Cerebellar nuclear complex (tissue), 1 donor: ENCODE measurements at places on chromosomes 12 and 14.

- no peak for DNase-seq
Observed at GRCh38 chr14:78840898-78841297, 670.7 kb downstream of the NRXN3 start.

GRCh38 chr12:121522971-121523370, 57.9 kb downstream of the KDM2B start:
- no peak for DNase-seq

GRCh38 chr12:132246997-132247717, 82.2 kb downstream of the GALNT9 start:
- no peak for DNase-seq

DNA sequence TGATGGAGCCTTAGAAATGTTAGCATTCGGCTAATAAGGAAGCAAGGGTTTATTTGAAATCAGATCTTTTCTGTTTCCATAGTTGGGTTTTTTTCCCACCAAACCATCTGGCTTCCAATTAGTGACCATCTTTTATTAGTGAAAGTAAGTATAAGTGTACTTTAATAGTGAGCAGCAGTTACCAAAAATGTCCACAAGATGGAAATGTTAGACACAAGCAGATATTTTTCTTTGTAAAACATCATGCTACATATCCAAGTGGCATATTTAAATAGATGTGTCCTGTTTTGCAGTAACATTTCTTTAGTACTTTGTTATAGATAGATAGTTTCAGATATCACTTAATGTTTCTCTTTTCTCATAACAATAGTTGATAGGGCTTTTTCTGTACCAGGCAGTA, 28.8 kb downstream of the YEATS4 start:
- DNase-seq: no peak

- no peak for DNase-seq
Observed at GRCh38 chr14:52332269-52332668, 18.2 kb downstream of the PTGER2 start.

DNA sequence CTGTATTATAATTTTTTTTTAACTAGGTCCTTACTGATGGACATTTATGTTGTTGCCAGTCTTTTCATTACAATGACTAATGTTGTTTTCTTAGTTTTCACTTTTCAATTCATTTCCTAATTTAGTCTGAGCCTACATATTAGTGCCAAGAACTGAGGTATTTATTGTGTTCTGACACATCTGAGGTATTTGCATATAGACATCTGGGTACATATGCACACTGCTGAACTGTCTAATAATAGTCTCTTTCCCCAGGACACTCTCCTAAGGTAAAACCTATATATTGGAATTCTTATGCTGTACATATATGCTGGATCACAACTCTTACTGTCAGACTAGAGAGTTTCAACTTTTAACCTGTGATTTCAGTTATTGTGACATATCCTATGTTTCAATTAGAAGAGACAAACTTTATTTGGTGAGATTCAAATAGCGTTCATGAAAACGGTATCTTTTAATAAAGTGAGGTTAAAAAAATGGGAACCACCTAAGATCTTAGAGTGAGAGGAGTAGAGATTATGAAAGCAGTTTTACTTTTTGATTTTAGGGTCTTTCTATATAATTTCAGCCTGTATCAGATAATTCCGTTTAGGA, 263.2 kb downstream of the RAD51B start:
- DNase-seq: no peak

GRCh38 chr12:102454808-102455760, 25.3 kb downstream of the IGF1 start:
- DNase-seq: no peak

DNA sequence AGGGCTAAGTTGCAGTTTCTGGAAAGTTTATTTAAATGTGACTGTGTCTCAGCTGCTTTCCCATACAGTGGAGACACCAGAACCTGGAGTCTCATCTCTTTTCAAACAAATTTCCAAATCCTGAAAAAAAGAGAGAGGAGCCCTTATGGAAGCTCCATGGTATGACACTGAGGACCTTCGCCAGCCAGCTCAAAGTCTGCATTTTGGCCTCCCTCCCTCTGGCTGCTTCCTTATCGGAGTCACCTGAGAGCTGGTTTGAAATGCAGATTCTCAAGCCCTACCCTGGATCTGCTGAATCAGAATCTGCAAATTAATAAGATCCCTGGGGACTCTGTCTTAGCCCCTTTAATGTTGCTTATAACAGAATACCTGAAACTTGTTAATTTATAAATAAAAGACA, 21.7 kb upstream of the JDP2 start:
- DNase-seq: no peak

DNA sequence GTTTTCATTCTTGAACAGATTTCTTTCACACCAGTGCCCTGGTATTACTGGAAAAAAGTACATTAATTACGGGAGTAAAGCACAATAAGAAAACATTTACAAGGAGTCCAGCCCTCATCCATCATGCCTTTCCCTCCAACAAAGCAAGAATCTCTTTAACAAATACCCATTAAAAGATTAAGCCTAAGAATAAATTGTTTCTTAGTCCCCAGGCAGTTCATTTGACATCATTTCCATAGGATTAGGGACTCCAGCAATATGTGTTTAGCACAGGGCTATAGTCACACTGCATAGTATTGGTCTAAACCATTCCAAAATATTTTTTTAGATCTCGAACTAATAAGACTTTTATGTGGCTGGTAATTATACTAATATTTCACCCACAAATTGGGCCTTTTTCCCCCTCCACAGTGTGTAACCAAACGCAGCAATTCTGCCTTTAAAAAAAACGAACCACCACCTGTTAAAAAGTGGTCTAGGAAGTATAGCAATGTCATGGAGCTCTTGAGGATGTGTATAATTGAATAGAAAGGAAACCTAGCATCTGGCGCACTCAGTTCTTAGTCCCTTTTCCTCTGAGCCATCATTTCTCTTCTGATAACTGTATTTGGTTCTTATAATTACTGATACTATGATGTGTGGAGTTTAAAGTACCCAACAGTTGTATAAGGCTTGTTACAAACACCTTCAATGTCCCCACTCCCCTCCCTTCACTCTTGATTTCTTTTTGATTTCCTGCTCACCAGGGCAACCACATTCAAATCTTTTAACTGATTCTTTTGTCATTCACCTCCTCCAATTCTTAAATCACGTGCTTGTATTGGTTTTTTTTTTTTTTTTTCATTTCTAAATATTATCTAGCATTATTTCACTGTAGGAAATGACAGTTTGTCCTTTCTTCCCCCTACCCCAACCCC, 138.7 kb downstream of the ETV6 start:
- no peak for DNase-seq

DNA sequence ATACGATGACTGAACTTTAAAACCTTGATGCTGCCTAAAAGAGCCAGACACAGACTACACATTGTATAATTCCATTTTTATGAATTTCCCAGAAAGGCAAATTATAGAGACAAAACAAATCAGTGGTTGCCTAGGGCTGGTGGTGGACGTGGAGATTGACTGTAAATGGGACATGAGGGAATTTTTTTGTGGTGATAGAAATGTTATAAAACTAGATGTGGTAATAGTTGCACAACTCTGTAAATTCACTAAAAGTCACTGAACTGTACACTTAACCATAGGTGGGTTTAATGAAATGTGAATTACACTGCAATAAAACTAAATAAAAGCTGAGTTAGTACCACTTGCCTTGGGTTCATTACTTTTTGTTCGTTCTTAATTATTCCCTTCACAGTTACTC, 72.1 kb downstream of the PLEKHA5 start:
- DNase-seq: no peak

DNA sequence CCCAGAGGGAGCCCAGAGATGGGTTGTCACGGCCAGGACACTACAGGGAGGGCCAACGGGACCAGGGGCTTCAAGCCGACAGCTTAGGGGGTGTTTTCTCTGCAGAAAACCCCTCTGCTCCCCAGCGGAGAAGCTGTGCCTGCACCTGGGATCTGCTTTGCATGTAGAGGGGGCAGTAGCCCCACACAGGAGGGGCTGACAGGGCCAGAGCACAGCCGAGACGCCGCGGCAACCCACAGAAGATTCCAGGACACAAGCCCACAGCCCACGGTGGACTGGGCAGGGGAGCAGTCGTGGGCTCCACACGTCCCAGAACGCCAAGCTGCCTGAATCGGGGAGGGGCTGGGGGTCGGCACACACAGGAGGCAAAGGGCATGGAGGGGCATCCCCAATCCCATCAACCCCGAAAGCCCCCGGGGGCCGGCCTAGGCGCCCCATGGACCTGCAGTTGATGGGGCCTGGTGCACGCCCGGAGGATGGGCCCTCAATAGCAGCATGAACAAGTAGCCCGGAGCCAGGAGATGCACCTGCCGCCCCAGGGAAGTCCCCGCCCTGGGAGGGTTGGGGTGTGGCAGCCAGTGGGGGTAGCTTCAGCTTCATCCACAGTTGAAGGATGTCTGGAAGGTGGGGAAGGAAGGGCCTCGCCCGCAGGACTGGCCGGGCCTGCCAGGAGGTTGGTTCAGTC, 30.5 kb upstream of the TMEM179 start:
- no peak for DNase-seq

- peak; percentile 63 for DNase-seq
Observed at GRCh38 chr12:124655048-124655697, 87.8 kb upstream of the NCOR2 start.

GRCh38 chr14:78319887-78320635, 149.9 kb downstream of the NRXN3 start:
- DNase-seq: no peak

DNA sequence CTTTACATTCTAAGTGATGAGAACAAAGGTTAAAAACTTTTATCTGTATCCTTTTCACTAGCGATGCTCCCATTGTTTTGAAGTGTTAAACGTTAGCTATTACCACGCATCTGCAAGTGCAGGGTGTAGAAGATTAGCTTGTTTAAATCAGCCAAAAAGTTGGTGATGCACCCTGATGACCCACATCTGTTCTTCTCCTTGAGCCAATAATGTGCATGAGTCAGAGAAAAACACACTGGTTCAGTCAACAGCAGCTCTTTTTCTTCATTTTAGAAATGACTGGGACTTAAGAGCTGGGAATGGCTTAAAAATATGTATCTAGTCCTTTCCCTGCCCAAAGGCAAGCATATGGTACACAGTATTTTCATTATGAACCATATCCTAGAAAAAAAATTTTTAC, 323.5 kb upstream of the PDE3A start:
- no peak for DNase-seq

GRCh38 chr14:104220215-104221070, 82.1 kb downstream of the KIF26A start:
- no peak for DNase-seq

DNA sequence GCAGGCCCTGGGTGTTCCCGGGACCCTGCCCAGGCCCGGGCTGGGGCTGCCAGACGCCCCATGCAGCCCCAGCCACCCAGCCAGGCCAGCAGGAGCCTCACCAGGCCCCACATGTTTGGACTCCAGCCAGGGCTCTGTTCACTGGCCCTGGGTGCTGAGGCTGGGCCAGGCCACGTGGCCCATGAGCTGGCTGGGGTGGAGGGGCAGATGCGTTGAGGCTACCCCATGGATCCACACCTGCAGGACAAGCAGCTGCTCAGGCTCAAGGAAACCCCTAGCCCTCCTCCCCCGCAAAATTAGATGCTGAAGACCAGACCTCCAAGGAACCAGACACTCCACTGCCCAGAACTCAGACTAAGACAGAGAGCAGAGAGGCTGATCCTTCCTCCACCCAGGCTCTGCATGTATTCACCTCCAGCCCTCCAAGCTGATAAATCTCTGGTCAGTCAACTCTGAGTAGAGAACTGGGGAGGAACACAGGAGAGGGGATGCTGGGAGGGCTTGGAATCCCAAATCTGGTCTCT, 1.6 kb downstream of the CDH24 start:
- DNase-seq: no peak

GRCh38 chr12:56359851-56360767, at the start of gene STAT2:
STAT2 (minus strand) TSS chr12:56360107; CDS start chr12:56356571, 3,536 bp downstream.
- peak; percentile 99 for DNase-seq

- no peak for DNase-seq
Observed at GRCh38 chr14:99649219-99649618, 4.3 kb downstream of the HHIPL1 start.

DNA sequence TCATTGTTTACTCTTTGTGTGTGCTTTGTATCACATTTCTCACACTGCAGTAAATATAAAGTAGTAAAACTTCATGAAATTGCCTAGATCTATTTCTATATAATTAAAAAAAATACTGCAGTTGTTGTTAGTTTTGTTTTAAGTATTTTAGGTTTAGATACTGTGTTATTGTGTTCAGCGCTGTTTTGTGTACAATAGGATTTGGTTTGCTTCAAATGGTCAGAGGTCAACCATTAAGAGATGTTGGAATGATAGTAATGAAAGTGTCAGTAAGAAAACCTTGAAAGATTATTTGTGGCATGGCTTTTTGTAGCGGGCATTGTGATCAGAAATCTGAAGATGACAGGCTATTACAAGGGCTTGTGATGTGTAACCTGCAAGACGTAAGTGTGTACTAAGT, 67.9 kb downstream of the RAD51B start:
- no peak for DNase-seq

DNA sequence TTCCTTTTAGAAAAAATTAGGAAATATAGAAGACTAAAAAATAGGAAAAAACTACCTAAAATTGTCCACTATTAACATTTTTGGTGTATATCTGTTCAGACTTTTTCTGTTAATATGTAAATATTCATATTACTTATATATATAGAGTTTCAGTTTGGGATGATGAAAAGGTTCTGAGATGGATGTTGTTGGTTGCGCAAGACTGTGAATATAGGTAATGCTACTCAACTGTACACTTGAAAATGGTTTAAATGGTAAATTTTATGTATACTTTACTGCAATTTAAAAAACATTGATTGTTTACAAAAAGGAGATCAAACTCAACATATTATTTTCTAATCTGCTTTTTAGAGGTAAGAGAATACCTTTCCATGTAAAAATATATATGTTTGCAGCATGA, 200.9 kb downstream of the RAD51B start:
- DNase-seq: no peak

GRCh38 chr14:32129124-32129523, 52.0 kb downstream of the ARHGAP5 start:
- no peak for DNase-seq

GRCh38 chr12:57525615-57526383, 3.2 kb downstream of the MBD6 start:
- no peak for DNase-seq

GRCh38 chr14:53113989-53114388, 39.1 kb downstream of the DDHD1 start:
- DNase-seq: no peak

- no peak for DNase-seq
Observed at GRCh38 chr12:48767521-48767920, 21.4 kb downstream of the ADCY6 start.
